IPS DF 19.7 (cell line): ENCODE measurements at places on chromosomes 1 and 21.

DNA sequence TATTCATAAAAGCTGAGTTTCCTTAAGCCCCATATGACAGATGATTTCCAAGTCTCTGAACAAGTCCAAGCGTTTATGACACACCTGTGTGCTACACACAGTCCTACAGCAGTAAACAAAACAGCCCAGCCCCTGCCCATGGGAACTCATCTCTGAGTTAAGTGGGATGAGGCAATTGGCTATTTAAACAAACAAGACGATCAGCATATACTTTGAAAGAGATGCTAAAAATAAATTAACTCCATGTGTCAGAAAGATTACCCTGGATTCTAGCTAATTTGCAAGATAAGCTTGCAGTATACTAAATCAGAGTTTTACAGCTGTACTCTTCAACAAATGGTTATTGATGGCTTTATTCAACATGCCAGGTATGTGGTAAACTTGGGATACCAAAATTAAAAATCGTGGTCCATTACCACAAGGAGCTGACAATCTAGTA, 7.0 kb downstream of the PSMG1 start:
- DNase-seq = no peak

GRCh38 chr1:111592389-111593361, 26.9 kb upstream of the RAP1A start:
- peak; percentile 9 for DNase-seq

- DNase-seq = no peak
Observed at GRCh38 chr1:77089756-77090155, 129.5 kb downstream of the PIGK start.

GRCh38 chr1:2194898-2195673, 514 bp upstream of the FAAP20 start:
- DNase-seq = peak; percentile 30

DNA sequence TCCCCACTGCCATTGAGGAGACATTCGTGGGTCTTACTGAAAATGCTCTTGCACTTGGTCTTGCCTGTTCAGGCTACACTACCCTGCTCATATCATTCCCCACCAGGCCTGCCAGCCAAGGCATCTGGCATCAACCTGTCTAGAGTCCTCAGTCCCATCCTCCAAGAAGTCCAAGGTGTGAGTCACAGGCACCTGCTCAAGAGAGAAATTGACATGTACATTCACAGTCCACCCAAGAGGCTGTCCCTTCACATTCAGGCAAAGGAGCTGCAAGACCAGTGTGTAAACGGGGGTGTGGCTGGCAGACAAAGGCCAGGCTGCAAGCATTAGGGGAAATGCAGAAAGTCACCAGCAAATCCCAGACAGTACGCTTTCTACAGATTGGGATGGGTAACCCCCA, 13.1 kb upstream of the PLA2G2C start:
- no peak for DNase-seq

GRCh38 chr1:27522432-27523336, 32.7 kb upstream of the WASF2 start:
- DNase-seq = no peak

DNA sequence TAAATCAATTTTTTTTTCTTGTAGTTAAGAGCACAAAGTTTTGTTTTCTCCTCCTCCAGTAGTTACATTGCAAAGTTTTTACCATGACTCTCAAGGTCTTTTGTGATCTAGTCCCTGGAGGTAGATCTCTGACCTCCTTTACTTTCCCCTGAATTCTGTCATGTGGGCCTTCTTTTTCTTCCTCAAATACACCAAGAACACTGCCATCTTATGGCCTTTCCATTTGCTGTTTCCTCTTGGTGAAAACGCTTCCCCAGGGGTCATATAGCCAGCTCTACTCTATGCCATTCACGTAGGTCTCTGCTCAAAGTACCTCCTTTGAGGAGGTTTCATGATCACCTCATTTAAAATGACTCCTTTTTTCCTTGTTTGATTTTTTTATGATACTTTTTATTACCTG, 2.7 kb downstream of the DDX20 start:
- no peak for DNase-seq

GRCh38 chr21:41737651-41738324, 29.1 kb downstream of the RIPK4 start:
- DNase-seq = no peak

- no peak for DNase-seq
Observed at GRCh38 chr1:241336335-241336734, 20.7 kb downstream of the RGS7 start.

DNA sequence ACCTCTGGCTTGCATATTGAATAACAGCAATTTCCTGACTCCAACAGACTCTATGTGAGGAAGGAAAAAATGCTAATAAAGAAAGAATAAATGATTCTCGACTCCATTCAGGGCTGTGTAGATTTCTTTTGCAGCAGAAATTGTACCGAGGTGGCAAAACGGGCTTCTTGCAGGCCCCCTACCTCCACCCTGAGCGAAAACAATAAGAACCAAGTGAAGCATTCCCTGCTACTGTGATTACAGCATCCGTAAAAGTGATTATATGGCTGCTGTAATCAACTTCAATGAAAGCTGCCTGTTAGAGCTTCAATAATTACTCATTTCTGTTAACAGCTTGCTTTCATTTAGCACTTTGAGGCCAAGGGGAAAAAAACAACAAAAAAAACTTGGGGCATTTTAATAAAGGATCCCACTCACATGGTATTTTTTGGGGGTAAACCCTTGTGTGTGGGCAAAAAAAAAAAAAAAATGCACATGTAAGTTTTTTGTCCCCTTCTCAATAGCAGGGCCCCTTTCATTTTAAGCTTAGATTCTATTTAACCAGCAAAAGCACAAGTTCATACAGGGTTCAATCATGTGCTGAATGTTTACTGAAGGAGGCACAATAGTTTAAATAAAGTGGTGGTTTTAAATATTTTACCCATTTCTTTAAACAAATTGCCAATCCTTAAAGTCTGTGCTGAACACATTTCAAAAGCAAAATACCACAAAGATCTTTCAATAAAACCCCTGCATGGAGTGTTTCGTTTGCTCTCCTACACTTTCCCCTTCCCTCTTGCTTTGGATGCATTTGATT, 271.6 kb downstream of the LMO4 start:
- no peak for DNase-seq

DNA sequence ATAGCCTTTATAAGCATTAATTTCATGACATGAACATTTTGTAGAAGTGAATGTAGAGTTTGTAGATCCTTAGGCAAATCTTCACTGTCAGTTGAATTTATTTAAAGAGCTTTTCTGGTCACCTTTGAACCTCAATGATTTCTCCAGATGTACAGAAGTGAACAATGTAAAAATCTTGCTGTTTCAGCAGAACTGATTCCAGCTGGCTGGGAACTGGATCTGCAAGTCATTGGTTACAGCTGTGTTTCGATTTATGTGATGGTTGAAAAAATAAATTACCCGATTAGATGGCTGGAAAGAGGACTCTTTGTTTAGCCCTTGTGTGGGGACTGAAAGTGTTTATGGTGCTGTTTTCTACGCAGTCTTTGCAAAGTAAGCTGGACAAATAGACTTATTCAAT, 849.8 kb downstream of the USP25 start:
- DNase-seq = no peak

GRCh38 chr1:115732316-115732715, 36.2 kb downstream of the CASQ2 start:
- no peak for DNase-seq

DNA sequence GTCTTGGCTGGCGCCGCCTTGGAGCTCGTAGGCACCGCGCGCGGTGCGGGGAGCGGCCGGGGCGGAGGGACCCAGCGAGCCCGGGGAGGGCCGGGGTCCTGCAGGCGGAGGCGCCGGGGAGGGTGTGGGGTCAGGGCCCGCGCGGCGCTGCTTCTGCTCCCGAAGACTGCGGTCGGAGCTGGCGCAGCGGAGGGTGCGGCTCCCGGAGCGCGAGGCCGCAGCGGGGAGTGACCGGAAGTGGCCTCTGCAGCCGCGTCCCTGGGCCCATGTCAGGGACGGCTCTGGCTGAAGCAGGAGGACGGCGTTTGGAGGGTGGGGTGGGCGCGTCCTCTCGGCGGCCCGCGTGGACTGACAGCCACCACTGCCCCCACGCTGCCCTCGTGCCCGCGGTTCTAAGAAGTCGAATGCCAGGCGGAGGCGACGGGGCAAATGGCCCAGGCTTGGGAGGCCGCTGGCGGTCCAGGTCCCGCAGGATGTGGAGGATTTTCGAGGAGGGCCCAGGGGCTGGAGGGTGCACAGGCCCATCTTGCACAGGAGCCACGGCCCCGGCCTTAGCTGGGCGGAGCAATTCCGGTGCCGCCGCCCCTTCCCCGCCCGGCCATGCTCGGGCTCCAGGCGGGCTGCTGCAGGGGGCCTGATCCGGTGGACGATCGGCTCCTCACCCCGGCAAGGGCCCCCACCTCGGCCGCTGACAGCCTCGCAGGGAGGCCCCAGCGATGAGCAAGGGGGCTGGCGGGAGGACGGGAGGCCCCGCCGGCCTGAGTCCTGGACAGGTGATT, 7.7 kb upstream of the ZNF669 start:
- no peak for DNase-seq

- no peak for DNase-seq
Observed at GRCh38 chr1:24501371-24502064, 1.1 kb upstream of the RCAN3 start.

GRCh38 chr1:201080135-201080534, 32.1 kb downstream of the CACNA1S start:
- no peak for DNase-seq

- DNase-seq = no peak
Observed at GRCh38 chr1:20138961-20139550, at the start of gene PLA2G2F. Gene PLA2G2F (plus strand): TSS chr1:20139323. CDS start chr1:20139428, 105 bp downstream.

GRCh38 chr21:41219498-41220207, 51.7 kb downstream of the BACE2 start:
- DNase-seq = no peak

- DNase-seq = no peak
Observed at GRCh38 chr1:155226188-155226909, 17.9 kb downstream of the MTX1 start.

DNA sequence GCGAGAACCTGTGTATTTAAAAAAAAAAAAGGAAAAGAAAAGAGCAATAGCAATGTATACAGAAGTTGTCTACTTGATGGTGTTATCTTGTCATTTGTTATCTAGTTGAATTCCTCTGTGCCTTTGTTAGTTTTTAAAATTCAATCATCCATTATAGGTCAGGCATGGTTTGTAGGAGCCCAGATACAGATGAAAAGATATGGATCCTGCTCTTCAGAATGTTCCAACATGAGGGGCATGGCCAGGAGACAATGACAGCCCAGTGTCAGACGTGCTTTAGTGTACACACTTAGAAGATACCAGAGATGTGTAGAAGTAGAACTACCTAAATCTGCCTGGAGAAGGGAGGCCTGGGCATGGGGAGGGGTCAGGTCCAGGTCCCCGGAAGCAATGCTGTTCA, 16.6 kb downstream of the MTARC2 start:
- DNase-seq = no peak

GRCh38 chr1:168320800-168321450, 40.2 kb downstream of the TBX19 start:
- no peak for DNase-seq

GRCh38 chr1:84301004-84301784, at the start of gene SAMD13:
Gene SAMD13 (plus strand): TSS chr1:84301708. CDS start chr1:84303235, 1,527 bp downstream.
- no peak for DNase-seq

GRCh38 chr1:166988974-166989515, at the start of gene MAEL:
Gene MAEL (plus strand): TSS chr1:166989280. CDS start chr1:166989353, 73 bp downstream.
- DNase-seq = no peak

GRCh38 chr1:160258177-160258798, 4.1 kb downstream of the DCAF8 start:
- no peak for DNase-seq

- no peak for DNase-seq
Observed at GRCh38 chr1:213568929-213569815, 418.6 kb upstream of the PROX1 start.

DNA sequence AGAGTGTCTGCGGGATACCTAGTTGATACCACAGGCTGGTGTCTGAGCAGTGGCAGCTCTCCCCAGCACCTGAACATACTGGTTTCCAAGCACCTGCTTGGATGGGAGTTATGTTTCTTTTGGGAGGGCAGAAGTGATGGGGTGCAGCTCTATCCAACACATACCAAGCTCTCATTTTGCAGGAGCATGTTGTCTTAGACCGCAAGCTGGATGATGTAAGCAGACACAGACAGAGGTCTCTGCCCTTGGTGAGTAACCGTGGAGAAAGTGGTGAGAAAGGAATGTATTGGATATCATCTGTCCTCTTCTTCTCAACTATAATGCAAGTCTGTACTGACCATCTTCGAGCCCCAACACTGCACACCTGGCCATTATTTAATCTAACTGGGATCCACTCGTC, 37.4 kb downstream of the ZNF496 start:
- no peak for DNase-seq

- DNase-seq = no peak
Observed at GRCh38 chr21:39527664-39528381, 76.1 kb downstream of the SH3BGR start.

- DNase-seq = no peak
Observed at GRCh38 chr1:204143276-204144041, 8.4 kb downstream of the ETNK2 start.
